ENCODE measurements at places on chromosomes 6 and 20.

- no peak for DNase-seq
Measured at GRCh38 chr6:106626485-106626884, 2.8 kb downstream of the RTN4IP1 start.

- DNase-seq, result no peak
Measured at GRCh38 chr6:130720076-130720715, 107.0 kb upstream of the SMLR1 start.

- peak; percentile 68 for DNase-seq
Measured at GRCh38 chr6:130322673-130323268, 43.0 kb upstream of the TMEM200A start.

- DNase-seq, result no peak
Measured at GRCh38 chr6:148814082-148814790, 67.4 kb downstream of the UST start.

DNA sequence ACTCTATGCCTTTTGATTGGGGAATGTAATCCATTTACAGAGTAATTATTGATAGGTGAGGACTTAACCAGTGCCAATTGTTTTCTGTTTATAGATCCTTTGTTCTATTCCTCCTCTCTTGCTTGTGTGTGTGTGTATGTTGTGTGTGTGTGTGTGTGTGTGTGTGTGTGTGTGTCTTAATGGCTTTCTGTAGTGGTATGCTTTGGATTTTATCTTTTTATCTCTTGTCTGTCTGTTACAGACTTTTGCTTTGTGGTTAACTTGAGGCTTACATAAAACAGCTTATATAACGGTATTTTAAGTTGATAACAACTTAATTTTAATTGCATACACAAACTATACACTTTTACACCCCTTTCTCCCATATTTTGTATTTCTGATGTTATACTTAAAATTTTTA lies 54.7 kb downstream of the CDC5L start:
- DNase-seq, result no peak

GRCh38 chr6:57087916-57088315 lies 2.1 kb upstream of the ZNF451 start:
- peak; percentile 37 for DNase-seq

DNA sequence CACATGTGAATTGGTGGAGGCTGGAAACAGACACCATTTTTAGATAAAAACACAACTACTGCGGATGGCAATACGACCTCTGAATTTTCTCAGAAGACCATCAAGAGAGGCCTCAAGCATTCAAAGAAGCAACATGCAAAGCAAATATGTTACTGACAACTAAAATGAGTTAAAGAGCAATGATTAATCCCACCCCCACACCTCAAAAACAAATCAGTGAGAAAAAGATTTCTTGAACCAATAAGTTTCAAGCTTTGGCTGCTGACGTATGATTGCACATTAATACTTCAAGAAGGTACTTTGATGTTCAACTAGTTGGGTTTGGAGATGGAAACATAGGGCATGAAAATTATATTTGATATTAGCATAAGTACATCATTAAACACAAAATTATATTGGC lies 982 bp downstream of the MMUT start:
- peak; percentile 11 for DNase-seq

- DNase-seq, result no peak
Measured at GRCh38 chr6:20474874-20475542, 59.2 kb upstream of the CDKAL1 start.

DNA sequence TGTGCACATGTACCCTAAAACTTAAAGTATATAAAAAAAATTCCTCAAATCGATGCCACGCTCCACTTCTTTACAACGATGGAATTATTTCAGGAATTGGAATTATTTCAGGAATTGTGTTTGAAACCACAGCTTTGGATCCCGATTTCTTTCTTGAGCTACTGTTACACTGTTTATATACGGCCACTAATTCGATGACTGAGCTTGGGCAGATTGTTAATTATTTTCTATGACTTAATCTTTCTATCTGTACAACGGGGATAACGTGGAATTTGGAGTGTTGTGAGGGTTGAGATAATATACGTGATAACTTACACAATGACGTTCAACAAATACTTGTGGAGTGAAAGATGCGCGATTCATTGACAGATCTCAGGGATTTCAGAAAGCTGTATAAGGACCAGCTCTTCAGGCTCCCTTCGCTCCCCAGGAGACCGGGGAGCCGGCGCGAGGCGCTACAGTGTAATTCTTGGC lies 171.3 kb downstream of the SLC16A10 start:
- no peak for DNase-seq

DNA sequence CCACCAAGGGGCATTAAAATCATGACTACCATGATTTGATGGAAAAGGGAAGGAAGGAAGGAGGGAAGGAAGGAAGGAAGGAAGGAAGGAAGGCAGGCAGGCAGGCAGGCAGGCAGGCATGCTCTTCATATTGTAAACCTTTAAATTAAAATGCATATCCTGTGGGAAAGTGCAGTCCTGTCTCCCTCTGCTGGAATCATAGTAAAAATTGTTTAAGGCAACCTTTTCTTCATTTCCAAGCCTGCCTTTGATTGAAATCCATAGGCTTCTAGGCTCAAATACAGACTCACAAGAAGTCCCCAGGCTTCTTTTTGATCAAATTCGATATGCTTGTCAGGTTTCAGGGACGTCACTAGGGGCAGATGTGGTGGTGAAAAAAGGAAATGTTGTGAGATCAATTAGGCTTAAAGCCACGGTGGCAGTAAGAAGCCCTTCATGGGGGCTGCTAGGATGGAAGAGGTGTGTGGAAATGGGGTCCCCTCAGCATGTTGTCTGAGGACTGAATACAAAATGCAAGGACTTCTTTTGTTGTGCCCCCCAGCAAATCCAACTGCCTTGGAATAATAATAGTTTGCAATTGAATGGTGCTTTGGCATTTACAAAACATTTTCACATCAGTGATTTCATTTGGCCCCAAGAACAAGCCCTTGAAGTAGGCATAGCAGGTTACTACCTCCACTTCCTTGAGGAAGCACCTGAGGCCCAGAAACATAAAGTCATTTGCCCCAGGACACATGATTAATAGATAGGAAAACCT lies 25.6 kb upstream of the GABRR1 start:
- peak; percentile 65 for DNase-seq

DNA sequence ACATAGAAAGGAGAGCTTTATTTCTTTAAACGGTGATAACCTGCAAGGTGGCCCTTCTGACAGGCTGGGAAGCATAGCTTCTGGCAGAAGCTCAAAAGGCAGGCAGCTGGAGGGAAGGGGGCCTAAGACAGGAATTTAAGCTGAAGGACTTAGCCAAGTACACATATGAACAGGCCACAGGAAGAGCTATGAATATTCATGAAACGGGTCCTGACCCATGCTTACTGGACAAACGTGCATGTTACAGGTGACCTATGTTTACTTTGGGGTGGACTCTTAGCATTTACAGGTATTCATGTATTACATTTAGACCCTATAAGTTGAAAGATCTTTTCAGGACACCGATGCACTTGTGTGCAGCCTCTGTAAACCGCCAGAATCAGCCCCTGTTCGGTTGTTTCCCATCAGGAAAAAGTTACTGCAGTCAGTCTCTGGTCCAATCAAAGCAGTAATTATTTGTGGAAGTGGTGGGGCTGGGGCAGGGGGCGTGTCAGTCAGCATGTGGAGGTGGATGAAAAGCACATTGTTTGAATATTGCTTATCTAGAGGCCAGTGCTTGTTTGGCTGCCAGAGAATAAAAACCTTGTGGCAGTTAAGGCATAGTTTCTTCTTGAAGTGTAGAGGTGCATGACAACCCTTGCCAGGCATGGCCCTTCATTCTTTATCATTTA lies 2.9 kb upstream of the GZF1 start:
- no peak for DNase-seq

- DNase-seq, result no peak
Measured at GRCh38 chr6:79913369-79913768, 34.0 kb downstream of the ELOVL4 start.

Measured in NB4 (cell line).